A549 treated with dexamethasone at 1 μM for 4 hours (cell line): ENCODE measurements at places on chromosomes 16 and 17. TPM values are rescaled to one million over a fixed set of nuclear protein-coding genes. Genes with fewer than 3 reads are reported as not detected.

ITGAD gene
- 0.02 to 0.10 TPM (median 0.05 TPM) in 4 of 5 replicates, not detected in the other for total RNA-seq

ATP2A1 gene
- total RNA-seq = 1.4 to 5.5 TPM (median 2.1 TPM) in 5 replicates

ABCC11 gene
- 0.11 to 0.21 TPM (median 0.14 TPM) in 4 of 5 replicates, not detected in the other for total RNA-seq

KCNJ2 gene
- 0.03 to 0.11 TPM (median 0.06 TPM) in 5 replicates for total RNA-seq

HASPIN gene
- total RNA-seq = 14.2 to 15.6 TPM (median 15.2 TPM) in 5 replicates

HELZ gene
- 11.7 to 18.9 TPM (median 14.8 TPM) in 5 replicates for total RNA-seq

EDC4 gene
- 42.2 to 69.2 TPM (median 59.8 TPM) in 5 replicates for total RNA-seq

OTOP2 gene
- 0.04 to 0.09 TPM (median 0.06 TPM) in 4 of 5 replicates, not detected in the other for total RNA-seq
